ENCODE measurements at places on chromosomes 3 and 15.

- DNase-seq = no peak
Observed at GRCh38 chr3:9214599-9214998, 34.8 kb downstream of the SRGAP3 start.

- no peak for DNase-seq
Observed at GRCh38 chr15:43469867-43470266, 23.1 kb downstream of the TP53BP1 start.

DNA sequence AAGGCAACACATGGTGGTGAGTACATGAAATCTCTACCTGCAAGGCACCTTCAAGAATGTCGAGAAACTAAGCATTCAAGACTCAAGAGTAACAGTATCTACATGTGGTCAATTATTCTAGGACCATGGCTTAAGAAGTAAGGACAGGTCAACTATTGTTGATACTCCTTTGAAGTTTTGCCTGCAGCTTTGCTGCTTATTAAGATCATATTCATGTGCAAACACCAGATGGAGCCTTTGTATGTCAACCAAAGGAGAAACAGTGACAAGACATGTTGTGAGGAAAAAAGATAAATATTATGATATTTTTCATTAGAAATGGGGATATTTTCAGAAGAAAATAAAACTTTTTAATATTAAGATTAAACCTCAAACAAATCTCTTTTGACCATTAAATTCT, 52.3 kb upstream of the FGF7 start:
- peak; percentile 17 for DNase-seq

- no peak for DNase-seq
Observed at GRCh38 chr3:143809121-143809621, 39.1 kb downstream of the SLC9A9 start.

DNA sequence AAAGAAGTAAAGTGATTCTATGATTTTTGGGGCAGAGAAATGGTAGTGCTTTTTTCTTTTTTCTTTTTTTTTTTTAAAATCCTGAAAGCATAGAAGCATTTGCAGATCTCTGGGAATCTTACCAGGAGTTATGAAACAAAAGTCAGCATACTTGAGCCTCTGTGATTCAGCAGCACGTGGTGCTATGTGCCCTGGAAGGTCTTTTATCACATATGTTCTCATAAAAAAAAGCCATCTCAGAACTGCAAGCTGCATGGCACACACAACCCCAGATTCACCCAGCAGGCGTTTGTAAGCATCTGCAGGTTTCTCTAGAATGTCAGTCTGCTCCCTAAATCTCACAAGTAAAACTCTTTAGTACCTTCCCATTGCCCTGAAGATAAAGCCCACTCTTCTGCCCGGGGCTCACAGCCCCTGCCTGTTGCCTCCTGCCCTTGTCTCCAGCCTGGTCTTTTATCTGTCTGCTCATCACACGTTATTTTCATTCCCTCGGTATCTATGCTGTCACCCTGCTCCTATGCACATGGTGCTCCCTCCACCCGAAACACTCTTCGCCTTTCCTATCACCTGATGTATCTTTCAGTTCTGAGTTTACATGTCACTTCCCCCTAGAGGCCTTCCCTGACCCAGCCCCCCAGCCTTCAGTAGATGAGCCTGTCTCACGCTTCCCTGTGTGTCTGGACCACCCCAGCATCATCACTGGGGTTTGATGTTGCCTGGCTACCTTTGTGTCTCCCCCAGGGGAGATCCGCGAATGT, 72.4 kb downstream of the CHDH start:
- DNase-seq = peak; percentile 6

DNA sequence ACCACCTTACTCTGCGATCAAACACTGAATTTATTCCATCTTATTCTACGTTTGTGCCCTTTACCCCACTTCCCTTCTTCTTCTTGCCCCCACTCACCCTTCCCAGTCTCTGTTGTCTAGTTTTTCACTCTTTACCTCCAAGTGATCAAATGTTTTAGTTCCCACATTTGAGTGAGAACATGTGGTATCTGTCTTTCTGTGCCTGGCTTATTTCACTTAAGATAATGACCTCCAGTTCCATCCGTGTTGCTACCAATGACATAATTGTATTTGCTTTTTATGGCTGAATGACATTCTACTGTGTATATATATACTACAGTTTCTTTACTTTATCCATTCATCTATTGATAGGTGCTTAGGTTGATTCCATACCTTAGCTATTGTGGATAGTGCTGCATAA, 78.8 kb downstream of the PDCD6IP start:
- DNase-seq = no peak

DNA sequence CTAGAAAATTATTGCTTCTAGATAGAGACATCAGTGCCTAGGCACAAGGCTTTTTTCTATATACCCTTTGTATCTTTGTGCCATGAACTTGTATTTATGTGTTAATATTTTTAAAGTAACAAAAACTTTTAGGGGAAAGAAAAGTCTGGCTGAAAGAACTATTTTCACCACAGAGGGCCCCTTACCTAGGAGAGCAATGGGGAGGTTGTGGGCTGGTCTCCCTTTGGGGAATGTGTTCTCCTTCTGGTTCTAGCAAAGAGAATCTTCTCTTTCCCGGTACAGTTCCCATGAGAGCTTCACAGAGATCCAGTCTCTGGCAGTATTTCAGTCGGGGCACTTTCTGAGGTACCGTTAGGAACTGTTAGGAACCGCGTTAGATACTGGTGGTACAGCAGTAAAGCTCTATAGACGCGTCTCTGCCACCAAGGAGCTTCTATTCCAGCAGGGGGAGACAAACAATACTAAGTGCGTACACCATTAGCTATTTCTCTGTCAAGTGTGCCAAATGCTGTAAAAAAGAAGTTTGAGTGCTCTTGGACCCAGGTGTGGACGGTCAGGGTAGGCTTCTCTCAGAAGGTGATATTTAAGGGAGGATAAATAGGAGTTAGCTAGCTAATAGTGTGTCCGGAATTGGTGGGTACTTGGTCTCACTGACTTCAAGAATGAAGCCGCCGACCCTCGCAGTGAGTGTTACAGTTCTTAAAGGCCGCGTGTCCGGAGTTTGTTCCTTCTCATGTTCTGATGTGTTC, 4.6 kb upstream of the EPB42 start:
- DNase-seq = peak; percentile 7

- no peak for DNase-seq
Observed at GRCh38 chr3:8103954-8104353, 397.7 kb upstream of the LMCD1 start.

- no peak for DNase-seq
Observed at GRCh38 chr3:62414786-62415185, 41.4 kb upstream of the FEZF2 start.

GRCh38 chr3:126356373-126357264, 589 bp downstream of the KLF15 start:
- no peak for DNase-seq

DNA sequence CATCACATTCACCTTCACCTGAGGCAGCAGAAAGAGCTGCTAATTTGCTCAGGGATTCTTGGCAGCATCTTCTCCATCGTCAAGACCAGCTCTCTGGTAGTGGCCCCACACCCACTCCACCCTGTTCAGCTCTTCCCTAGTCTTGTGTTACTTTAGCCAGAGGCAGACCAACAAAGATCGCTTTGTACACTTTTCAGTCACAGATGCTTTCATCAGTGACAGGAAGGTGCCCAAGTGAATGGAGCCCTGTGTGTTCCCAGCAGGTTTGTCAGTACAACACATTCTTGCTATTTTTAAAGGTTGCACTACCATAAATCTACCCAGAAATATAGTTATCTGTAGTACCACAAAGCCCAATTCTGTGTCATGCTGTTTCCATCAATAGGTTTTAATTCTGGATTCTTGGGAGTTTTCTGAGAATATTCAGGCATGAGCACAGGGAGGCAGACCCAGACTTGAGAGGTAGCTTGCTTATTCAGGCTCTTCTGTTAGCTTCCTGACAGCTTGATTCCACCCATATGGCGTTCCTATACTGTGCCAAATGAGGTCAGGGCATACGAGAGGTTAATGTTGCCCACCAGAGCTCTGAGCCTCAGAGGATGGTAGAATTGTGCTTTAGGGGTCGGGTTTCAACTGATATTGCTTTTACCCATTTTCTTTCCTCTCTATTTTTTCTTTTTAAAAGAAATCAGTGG, 109.8 kb upstream of the MANF start:
- DNase-seq = no peak

DNA sequence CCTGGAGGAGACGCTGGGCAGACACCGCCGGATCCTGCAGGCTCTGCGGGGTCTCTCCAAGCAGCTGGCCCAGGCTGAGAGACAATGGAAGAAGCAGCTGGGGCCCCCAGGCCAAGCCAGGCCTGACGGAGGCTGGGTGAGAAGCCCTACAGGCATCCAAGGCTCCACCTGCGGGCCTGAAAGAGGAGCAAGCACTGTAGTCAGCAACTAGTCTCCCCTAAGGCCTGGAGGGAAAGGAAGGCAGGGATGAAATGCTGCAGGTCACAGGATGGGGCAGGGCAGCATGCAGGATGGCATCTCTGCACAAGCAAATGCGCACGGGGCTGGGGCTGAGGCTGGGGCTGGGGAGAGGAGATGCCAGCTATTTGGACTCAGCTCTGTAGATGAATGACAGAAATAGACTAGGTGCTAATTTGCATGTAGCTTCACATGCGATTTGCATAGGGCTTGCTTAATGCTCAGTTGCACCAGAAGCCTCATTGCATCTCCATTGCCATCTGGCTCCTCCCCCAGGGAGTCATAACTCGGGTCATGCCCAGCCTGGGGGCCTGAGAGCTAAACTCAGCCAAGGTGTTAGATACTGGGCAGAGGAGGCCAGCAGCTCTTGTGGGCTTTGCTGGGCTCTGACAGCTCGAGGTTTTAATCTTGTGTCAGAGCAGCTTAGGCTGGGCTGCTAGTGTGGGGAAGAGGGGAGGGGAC, 5.2 kb upstream of the CPLX3 start:
- no peak for DNase-seq

GRCh38 chr3:42349765-42350594, 60.4 kb downstream of the LYZL4 start:
- no peak for DNase-seq

- DNase-seq = no peak
Observed at GRCh38 chr3:194443901-194444300, 42.9 kb downstream of the ATP13A3 start.

DNA sequence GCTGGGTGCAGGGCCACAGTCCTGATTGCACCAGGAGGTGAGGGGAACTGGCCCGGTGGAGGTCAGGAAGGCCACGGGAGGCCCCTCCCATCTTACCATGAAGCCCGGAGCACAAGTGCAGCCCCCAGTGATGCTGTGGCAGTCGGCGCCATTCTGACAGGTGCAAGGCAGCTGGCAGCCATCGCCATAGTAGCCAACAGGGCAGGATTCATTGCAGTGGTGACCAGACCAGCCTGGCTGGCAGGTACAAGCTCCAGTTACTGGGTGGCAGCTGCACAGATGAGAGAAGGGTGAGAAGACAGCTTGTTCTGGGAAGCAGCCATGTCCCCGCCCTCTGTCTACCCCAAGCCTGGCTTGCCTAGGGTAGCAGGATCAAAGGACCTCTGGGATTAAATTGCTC, 88.2 kb downstream of the RAB11A start:
- no peak for DNase-seq

DNA sequence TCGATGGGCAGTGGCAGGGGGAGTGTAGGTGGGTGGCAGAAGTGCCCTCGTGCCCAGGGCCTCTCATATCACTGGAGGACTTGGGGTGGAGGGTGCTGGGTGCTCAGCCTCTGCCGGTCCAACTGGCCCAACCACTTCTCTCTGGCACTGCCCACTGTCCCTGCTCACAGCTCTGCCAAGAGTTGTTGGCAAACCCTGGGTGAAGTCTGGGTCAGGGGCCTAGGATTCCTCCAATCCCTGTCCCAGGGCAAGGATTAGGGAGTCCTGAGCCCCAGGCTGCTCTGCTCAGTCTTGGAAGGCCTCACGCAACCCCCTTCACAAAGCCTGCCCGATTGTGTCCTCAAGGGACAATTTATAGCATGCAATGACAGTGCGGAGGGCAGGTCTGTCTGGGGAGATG, 5.2 kb upstream of the PRKCD start:
- DNase-seq = no peak

GRCh38 chr3:105375750-105376511, 9.2 kb downstream of the ALCAM start:
- no peak for DNase-seq

DNA sequence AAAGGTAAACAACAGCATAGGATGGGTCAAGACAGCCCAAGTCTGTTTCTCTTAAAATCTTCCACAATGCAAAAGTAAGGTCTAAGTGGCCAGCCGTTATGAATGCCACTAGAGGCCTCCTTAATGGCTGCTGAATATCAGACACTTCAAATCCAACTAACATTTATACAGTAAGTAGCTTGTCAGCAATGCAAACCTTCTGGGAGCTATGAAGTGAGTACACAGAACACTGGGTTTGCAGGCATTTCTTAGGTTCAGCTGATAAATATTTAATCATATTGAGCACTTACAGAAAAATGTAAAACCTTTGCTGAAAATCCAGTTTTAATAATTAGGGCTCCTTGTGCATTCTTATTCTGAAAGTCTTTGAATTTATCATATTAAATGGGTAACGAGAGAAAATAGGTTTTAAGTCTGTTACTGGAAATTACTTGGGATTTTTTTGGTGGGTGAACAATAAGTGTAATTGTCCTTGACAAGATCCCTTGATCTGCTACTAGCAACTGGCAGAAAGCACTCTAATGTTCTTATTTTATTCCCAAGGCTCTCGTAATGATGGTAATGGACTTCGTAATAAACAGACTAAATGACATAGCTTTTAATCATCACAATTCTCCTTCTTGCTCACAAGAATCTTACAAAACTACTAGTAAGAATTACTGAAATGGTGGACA, 141.7 kb upstream of the GPR149 start:
- no peak for DNase-seq

- no peak for DNase-seq
Observed at GRCh38 chr3:82080792-82081191, 319.3 kb upstream of the GBE1 start.

DNA sequence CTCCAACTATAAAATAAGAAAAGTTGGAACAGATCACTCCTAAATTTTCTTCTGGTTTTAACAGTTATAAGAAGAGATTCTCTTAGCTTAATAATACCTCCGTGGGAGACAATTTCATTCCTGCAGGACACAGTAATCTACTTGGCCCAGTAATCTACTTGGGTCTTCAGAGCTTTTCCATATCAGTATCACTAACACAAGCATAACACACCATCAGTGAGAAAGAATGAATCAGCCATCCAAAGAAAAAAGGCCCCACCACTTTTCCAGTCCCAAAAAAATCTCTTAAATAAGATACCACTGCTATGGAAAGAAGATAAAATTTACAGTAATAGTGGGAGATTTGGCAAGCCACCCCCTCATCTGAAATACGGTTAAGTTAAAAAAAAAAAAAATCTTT, 20.2 kb downstream of the SIN3A start:
- peak; percentile 14 for DNase-seq

Measured in NCI-H226 (cell line).